ENCODE measurements at places on chromosomes 5 and 9. TPM values are rescaled to one million over a fixed set of nuclear protein-coding genes. Genes with fewer than 3 reads are reported as not detected.

DNA sequence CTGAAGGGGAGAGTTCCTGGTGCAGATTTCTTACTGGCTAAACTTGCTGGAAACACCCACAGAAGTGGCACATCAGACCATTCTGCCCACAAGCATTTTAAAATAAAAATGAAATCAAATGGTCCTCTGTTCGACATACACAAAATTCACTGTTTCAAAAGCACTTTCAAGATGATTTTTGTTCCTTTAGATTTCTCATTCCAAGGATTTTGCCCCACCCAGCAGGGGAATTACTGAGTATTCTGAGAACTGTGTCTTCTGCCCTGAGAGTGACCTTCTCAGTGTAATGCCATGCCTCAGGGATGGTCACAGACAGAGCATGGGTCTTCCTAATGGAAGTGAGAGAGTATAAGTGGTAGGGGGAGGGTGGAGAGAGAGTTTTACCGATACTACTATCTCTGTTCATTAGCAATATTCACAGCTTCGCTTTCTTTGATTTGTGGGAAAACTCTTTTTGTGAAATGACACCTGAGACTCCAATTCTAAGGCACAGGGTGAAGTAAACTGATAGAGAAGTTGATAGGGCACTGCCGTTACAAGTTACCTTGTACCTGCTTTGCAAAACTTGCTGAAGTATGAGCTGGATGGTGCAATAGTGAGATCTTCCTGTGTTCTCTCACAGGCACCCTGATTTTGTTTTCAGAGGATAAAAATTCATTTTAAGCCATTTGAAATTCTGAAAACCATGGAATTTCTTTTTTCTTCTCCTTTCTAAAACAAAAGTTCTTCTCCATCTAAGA lies 95.8 kb upstream of the CD180 start:
- H3K27ac ChIP-seq, result no peak overlapping the region
- DNase-seq, result no peak
- H3K36me3 ChIP-seq, result no peaks in the 10 kb centered on the region
- H3K4me3 ChIP-seq, result no peak overlapping the region
- H3K4me1 ChIP-seq, result no peaks in the 10 kb centered on the region

Gene LTC4S
- total RNA-seq, result 0.62 TPM

Gene NIPAL4
- total RNA-seq, result 2.1 TPM

- no peak overlapping the region for H3K4me3 ChIP-seq
- H3K4me1 ChIP-seq, result peaks cover 19% of the 10 kb centered on the region
- no peak for DNase-seq
Measured at GRCh38 chr5:75460942-75461610, 50.4 kb downstream of the CERT1 start.

DNA sequence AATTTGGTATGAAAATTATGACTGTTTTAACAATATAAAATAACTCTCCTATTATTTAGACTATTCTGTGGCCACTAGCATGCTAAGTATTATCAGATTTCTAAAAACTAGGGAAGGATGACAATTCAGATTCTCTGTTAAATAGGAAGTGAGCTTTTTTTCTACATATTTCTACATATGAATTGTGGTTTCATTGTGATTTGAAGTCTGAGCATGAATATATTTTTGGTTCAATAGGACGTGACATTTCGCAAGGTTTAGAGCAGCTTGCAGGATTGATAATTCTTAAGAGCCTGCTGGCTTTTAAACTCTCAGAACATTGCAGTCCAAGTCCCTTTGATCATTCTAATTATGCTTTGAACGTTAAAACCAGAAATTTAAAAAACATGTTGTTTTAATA lies 82.9 kb downstream of the ADGRV1 start:
- H3K4me3 ChIP-seq, result no peak overlapping the region
- no peak overlapping the region for H3K27ac ChIP-seq
- no peaks in the 10 kb centered on the region for H3K36me3 ChIP-seq
- H3K4me1 ChIP-seq, result no peaks in the 10 kb centered on the region

- no peaks in the 10 kb centered on the region for H3K36me3 ChIP-seq
- no peaks in the 10 kb centered on the region for H3K4me1 ChIP-seq
- no peaks in the 10 kb centered on the region for H3K27me3 ChIP-seq
- no peak overlapping the region for H3K27ac ChIP-seq
- H3K4me3 ChIP-seq, result no peak overlapping the region
Measured at GRCh38 chr9:81052846-81053245, 636.5 kb downstream of the TLE1 start.

DNA sequence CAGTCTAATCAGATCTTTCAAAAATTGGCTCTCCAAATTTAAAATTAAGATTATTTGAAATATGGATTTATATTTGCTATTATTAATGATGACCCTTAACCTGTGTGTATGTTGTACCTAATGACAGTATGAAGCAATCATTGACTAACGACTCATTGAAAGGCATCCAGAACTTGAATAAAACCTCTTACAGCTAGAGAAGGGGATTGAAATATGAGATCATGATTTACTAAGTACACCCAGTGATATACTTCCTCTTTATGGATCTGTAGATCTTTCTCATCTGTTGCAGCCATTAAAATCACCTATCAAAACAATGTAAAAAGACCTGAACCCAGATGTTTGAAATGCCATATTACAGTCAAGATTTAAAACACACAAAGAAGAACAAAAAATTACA lies 126.5 kb downstream of the RPS23 start:
- no peak overlapping the region for H3K27ac ChIP-seq
- H3K4me3 ChIP-seq, result no peak overlapping the region
- H3K36me3 ChIP-seq, result no peaks in the 10 kb centered on the region

GRCh38 chr5:32276173-32276853 lies 36.4 kb downstream of the MTMR12 start:
- H3K27me3 ChIP-seq, result no peaks in the 10 kb centered on the region
- no peak for DNase-seq
- H3K36me3 ChIP-seq, result peaks cover 56% of the 10 kb centered on the region
- no peak overlapping the region for H3K27ac ChIP-seq
- no peak overlapping the region for H3K4me3 ChIP-seq

GRCh38 chr5:369151-369868 lies 47.8 kb downstream of the AHRR start:
- peaks cover 54% of the 10 kb centered on the region for H3K36me3 ChIP-seq
- no peak for DNase-seq
- H3K27ac ChIP-seq, result peak overlapping the region; percentile 56
- H3K4me3 ChIP-seq, result no peak overlapping the region
- H3K4me1 ChIP-seq, result peaks cover 46% of the 10 kb centered on the region

- no peak overlapping the region for H3K27ac ChIP-seq
- no peak overlapping the region for H3K4me3 ChIP-seq
- peaks cover 3% of the 10 kb centered on the region for H3K4me1 ChIP-seq
Measured at GRCh38 chr9:72695365-72695764, 174.0 kb downstream of the TMC1 start.

DNA sequence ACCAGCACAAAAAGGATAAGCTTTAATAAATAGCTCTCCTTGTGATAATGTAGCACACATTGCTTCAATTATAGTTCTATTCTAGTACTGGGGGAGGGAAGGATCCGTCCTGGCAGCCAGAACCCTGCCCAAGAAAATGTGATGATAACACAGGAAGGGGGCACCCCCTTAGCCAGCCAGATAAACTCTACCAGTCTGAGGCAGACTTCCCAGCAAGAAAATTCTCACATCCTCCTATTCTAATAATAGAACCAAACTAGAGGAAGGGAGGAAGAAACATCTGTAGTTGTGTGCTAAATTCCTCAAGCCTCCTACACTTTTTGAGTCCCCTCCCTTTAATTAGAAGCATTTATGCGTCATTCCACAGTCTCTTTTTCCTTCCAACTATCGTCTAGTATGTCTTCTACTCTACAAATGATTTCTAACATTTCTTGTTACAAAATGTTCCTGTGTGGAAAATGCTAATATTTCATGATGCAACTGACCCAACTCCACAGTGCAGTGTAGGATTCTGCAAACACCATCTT lies 261.0 kb downstream of the SEMA5A start:
- no peaks in the 10 kb centered on the region for H3K36me3 ChIP-seq
- no peaks in the 10 kb centered on the region for H3K4me1 ChIP-seq
- no peak overlapping the region for H3K27ac ChIP-seq
- H3K27me3 ChIP-seq, result no peaks in the 10 kb centered on the region
- H3K4me3 ChIP-seq, result no peak overlapping the region
- DNase-seq, result no peak

DNA sequence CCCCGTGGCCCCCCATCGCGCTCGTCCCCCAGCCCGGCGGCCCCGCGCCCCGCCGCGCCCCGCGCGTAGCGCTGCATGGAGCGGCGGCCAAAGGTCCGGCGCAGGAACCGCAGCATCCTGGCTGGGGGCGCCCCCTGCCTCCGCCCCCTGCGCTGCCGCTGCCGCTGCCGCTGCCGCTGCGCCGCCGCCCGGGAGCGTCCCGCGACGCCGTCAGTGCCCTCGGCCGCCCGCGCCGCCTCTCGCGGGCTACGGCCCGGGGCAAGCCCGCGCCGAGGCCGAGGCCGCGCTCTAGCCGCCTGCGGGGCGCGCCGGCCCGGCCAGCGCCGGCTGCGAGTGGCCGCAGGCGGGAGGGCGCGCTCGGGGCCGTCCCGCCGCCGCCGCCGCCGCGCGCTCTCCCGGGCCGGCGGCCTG lies 523 bp downstream of the EPB41L4B start:
- H3K27me3 ChIP-seq, result peaks cover 65% of the 10 kb centered on the region
- DNase-seq, result no peak
- no peak overlapping the region for H3K27ac ChIP-seq
- H3K4me3 ChIP-seq, result no peak overlapping the region

- H3K27ac ChIP-seq, result no peak overlapping the region
- DNase-seq, result no peak
- H3K27me3 ChIP-seq, result peaks cover 2% of the 10 kb centered on the region
- no peaks in the 10 kb centered on the region for H3K36me3 ChIP-seq
- H3K4me3 ChIP-seq, result no peak overlapping the region
Measured at GRCh38 chr5:158407824-158408195, 548.9 kb upstream of the CLINT1 start.

Gene CPLANE1
- total RNA-seq, result 7.7 TPM

Gene PCDHGA10
- total RNA-seq, result 0.34 TPM

Gene ADRB2
- 0.21 TPM for total RNA-seq

DNA sequence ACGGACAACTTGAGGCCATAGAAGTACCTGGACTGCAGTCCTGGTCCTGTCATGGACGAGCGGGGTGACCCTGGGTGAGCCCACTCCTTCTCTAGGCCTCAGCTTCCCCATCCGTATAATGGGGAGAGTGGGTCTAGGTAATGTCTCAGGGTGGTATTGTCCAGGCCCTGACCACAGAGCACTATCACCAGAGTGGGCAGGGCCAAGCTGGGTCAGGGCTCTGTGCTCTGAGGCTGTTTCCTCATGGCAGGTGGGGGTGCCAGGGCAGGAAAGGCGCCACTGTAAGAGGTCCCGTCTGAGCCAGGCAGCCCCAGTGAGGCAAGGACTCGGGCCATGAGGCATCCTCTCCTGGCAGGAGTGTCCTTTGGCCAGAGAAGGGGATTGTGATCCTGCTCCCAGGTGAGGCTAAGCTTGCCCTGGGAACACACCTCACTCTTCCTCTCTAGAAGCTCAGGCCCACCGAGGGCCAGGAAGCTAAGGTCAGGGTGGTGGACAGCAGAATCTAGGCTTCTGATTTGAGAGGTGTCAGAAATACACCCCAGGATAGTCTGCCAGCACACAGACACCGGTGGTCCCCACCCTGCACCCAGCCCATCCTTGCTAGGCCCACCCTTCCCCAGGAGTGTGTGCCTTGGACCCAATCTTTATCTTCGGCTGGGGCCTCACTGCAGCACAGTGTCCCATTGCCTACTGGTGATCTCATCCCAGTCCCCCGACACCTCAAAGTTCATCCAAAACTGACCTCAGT lies 1.5 kb upstream of the MYOZ3 start:
- H3K27ac ChIP-seq, result no peak overlapping the region
- peaks cover 6% of the 10 kb centered on the region for H3K4me1 ChIP-seq
- DNase-seq, result no peak
- no peak overlapping the region for H3K4me3 ChIP-seq

Gene TLR4
- not detected for total RNA-seq

DNA sequence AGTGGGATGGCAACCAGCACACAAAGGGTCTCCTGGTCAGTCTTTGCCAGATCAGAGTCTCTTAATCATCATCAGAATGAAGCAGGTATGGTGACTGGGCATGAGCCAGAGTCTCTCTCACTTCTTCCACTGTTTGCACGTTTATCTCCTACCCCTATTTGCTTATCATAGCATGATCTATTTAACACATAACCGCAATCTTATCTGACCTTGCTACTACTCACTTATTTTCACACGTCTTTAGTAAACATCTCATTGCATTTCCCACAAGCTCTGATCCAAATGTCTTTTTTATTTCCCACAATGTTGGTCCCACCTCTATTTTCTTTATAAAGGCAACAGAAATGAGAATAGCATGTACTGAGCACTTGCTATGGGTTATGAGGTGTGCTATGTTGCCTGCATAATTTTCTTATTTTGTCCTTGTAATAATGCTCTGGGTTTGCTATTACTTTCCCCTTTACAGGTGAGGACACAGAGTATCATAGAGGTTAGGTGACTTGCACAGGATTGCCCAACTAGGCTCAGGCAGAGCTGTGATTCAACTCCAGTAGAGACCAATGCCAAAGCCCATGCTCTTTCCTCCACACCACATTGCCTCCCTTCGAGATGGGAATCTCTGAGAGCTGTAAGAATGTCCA lies 39.7 kb upstream of the IL7R start:
- H3K27me3 ChIP-seq, result no peaks in the 10 kb centered on the region
- H3K27ac ChIP-seq, result no peak overlapping the region
- no peak overlapping the region for H3K4me3 ChIP-seq

GRCh38 chr5:83321483-83322055 lies 150.0 kb upstream of the VCAN start:
- no peak overlapping the region for H3K4me3 ChIP-seq
- H3K4me1 ChIP-seq, result no peaks in the 10 kb centered on the region
- no peaks in the 10 kb centered on the region for H3K27me3 ChIP-seq
- H3K36me3 ChIP-seq, result no peaks in the 10 kb centered on the region
- DNase-seq, result no peak

Gene PCDHGA8
- total RNA-seq, result 0.07 TPM
